ENCODE measurements at places on chromosomes 11 and 22. TPM values are rescaled to one million over a fixed set of nuclear protein-coding genes. Genes with fewer than 3 reads are reported as not detected.

Gene MMP1
- total RNA-seq: not detected

Gene FCHSD2
- 45.0 TPM for total RNA-seq

Gene ACRV1
- total RNA-seq: not detected

Gene HSPB2
- not detected for total RNA-seq

GRCh38 chr11:8342821-8343681 lies 79.4 kb upstream of the LMO1 start:
- no peak for DNase-seq

- no peak for DNase-seq
Observed at GRCh38 chr11:111936040-111936540, 1.1 kb upstream of the DIXDC1 start.

All from T-helper 17 cell (primary cell).